ENCODE measurements at places on chromosomes 13 and 19. TPM values are rescaled to one million over a fixed set of nuclear protein-coding genes. Genes with fewer than 3 reads are reported as not detected.

DNA sequence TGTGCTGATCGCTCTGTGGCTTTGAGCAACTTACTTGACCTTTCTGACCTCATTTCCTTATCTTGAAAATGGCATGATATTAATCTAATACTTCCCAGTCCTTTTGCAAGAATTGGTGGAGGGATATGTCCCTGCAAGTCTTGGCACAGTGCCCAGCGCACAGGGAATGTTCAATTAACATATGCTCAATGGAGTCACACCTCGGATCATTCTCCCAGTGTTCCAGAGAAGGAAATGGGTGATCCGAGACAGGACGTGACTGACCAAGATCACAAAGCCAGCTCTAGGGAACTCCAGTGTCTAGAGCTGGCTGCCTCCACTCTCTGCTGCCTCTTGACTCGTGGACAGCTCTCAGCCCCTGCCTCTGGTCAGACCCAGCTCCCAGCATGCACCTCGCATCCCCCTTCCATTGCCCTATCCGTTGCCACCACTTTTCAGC lies 3.6 kb downstream of the CDC42EP5 start:
- peaks cover 36% of the 10 kb centered on the region for H3K4me1 ChIP-seq
- no peak overlapping the region for H3K4me3 ChIP-seq
- H3K27ac ChIP-seq = no peak overlapping the region
- peaks cover 27% of the 10 kb centered on the region for H3K27me3 ChIP-seq

DNA sequence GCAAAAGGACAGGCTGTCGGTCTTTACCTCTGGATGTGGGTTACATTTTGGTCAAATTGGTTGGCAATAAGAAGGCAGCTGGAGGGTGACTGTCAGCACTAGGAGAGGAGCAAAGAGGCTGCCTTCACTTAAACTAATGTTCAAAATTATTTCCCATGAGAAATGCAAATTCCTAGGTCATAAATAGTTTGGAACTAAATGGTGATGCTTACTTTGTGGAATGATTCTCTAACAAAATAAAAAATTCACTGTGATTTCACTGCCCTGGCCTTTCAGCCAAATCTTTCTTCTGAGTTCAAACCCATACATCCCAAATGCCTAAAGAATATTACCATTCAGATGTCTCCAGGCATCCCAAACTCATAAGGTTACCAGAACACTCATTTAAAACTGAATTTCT lies 25.0 kb upstream of the OXGR1 start:
- no peak overlapping the region for H3K4me3 ChIP-seq
- no peak overlapping the region for H3K27ac ChIP-seq
- no peaks in the 10 kb centered on the region for H3K27me3 ChIP-seq
- H3K36me3 ChIP-seq = no peaks in the 10 kb centered on the region
- peaks cover 5% of the 10 kb centered on the region for H3K4me1 ChIP-seq

GRCh38 chr19:3451451-3451866 lies 28.9 kb downstream of the SMIM24 start:
- no peaks in the 10 kb centered on the region for H3K27me3 ChIP-seq
- H3K36me3 ChIP-seq = peaks cover 88% of the 10 kb centered on the region
- H3K4me1 ChIP-seq = peaks cover 3% of the 10 kb centered on the region
- H3K27ac ChIP-seq = no peak overlapping the region

DNA sequence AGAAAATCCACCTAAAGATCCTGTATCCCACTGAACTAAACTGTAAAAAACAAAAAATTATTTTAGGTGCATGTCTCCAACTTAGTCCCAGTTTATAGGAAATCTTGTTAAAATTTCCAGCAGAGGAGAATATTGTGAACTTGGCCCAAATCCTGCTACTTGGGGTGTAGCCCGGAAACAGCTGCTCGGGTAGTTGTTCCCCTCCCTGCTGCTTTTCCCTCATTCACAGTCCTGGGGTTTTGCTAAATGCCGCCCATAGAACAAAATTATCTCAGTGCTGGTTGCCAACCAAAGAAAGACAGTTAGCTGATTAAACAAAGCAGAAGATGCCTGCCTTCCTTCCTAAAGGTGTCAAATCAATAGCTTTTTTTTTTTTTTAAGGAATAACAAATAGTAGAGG lies 330.5 kb upstream of the KLF12 start:
- H3K36me3 ChIP-seq = no peaks in the 10 kb centered on the region
- H3K4me3 ChIP-seq = no peak overlapping the region
- DNase-seq = peak; percentile 56
- no peaks in the 10 kb centered on the region for H3K27me3 ChIP-seq
- peaks cover 9% of the 10 kb centered on the region for H3K4me1 ChIP-seq

DNA sequence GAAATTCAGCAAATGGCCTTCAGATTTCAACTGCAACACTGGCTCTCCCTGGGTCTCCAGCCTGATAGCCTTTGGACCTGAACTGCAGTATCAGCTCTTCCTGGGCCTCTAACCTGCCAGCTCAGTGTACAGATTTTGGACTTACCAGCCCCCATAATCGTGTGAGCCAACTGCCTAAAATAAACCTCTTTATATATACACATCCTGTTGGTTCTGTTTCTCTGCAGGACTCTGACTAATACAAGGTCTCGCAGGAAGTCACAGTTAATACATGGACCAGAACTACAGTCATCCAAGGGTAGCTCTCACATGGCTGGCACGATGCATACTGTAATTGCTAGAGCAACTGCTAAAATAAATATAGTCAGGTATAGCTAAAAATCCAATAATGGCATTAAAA lies 85.1 kb downstream of the KATNAL1 start:
- H3K27ac ChIP-seq = no peak overlapping the region
- no peak overlapping the region for H3K4me3 ChIP-seq
- H3K4me1 ChIP-seq = no peaks in the 10 kb centered on the region
- peaks cover 9% of the 10 kb centered on the region for H3K36me3 ChIP-seq

GRCh38 chr13:24162604-24163003 lies 2.1 kb downstream of the SPATA13 start:
- DNase-seq = no peak
- H3K4me3 ChIP-seq = no peak overlapping the region
- no peaks in the 10 kb centered on the region for H3K27me3 ChIP-seq
- peaks cover 8% of the 10 kb centered on the region for H3K36me3 ChIP-seq

- H3K27me3 ChIP-seq = no peaks in the 10 kb centered on the region
- DNase-seq = no peak
- peak overlapping the region; percentile 91 for H3K27ac ChIP-seq
- H3K4me3 ChIP-seq = peak overlapping the region; percentile 12
Observed at GRCh38 chr19:10226376-10227025, 4.6 kb downstream of the S1PR2 start.

DNA sequence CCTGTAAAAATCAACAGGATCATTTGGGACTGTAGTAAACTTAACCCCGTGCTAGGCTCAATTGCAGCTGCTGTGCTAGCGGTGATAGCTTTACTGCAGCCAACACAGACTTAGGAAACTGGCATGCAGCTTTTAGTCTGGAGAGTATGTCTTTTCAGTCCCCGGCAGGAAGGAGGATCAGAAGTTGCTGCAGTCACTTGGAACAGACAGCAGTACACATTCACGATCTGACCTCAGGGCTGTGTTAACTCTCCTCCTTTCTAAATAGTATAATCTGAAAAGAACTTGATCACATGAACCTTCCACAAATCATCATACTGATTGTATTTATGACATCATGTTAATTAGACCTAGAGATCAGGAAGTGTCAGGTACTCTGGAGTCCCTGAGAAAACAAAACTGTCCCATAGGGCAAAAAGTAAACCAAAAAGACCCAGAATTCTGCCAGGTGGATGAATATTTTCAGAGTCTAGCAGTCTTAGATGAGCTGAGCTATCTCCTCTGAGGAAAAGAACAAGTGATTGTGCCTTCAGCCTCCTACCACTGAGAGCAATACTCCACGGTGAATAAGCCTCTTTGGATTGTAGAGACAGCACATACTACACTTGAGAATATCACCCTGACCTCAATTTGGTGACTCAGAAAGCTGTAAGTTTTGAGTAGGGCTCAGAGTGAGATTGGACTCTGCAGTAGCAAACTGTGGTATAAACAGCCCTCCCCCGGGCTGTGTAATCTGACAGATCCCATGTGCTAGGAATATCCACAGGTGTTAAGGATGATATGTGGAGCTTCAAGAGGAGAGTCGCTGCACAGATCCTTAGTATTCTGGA lies 181.0 kb upstream of the GPR12 start:
- H3K4me3 ChIP-seq = no peak overlapping the region
- no peak overlapping the region for H3K27ac ChIP-seq
- H3K36me3 ChIP-seq = no peaks in the 10 kb centered on the region
- no peak for DNase-seq
- H3K27me3 ChIP-seq = no peaks in the 10 kb centered on the region
- H3K4me1 ChIP-seq = no peaks in the 10 kb centered on the region

GRCh38 chr19:14027856-14028450 lies at the start of gene RLN3:
Gene RLN3 (plus strand): TSS chr19:14028148. CDS start chr19:14028205, 57 bp downstream.
- no peak within 1 kb of the TSS for H3K4me3 ChIP-seq
- H3K27ac ChIP-seq = no peak within 1 kb of the TSS
- no peak for DNase-seq
- no peaks in the 10 kb centered on the region for H3K36me3 ChIP-seq
- H3K27me3 ChIP-seq = peaks cover 14% of the 10 kb centered on the region
- H3K4me1 ChIP-seq = peaks cover 20% of the 10 kb centered on the region

GRCh38 chr13:95698047-95698749 lies 21.3 kb downstream of the DNAJC3 start:
- H3K27me3 ChIP-seq = no peaks in the 10 kb centered on the region
- no peaks in the 10 kb centered on the region for H3K4me1 ChIP-seq
- H3K4me3 ChIP-seq = no peak overlapping the region
- H3K27ac ChIP-seq = no peak overlapping the region

- H3K27me3 ChIP-seq = no peaks in the 10 kb centered on the region
- no peak overlapping the region for H3K4me3 ChIP-seq
- no peak overlapping the region for H3K27ac ChIP-seq
- no peaks in the 10 kb centered on the region for H3K4me1 ChIP-seq
- H3K36me3 ChIP-seq = no peaks in the 10 kb centered on the region
Observed at GRCh38 chr13:84080748-84081530, 198.7 kb upstream of the SLITRK1 start.

- no peak overlapping the region for H3K27ac ChIP-seq
- no peak for DNase-seq
- no peak overlapping the region for H3K4me3 ChIP-seq
- H3K36me3 ChIP-seq = no peaks in the 10 kb centered on the region
- no peaks in the 10 kb centered on the region for H3K27me3 ChIP-seq
Observed at GRCh38 chr13:80524447-80525215, 183.7 kb upstream of the SPRY2 start.

GRCh38 chr19:3536429-3537100 lies 2.4 kb upstream of the TEKTIP1 start:
- no peak for DNase-seq
- H3K36me3 ChIP-seq = peaks cover 86% of the 10 kb centered on the region
- H3K27ac ChIP-seq = peak overlapping the region; percentile 75
- H3K4me3 ChIP-seq = no peak overlapping the region
- peaks cover 32% of the 10 kb centered on the region for H3K4me1 ChIP-seq

- no peaks in the 10 kb centered on the region for H3K27me3 ChIP-seq
- no peak for DNase-seq
- no peak overlapping the region for H3K4me3 ChIP-seq
- H3K27ac ChIP-seq = no peak overlapping the region
- H3K36me3 ChIP-seq = peaks cover 3% of the 10 kb centered on the region
Observed at GRCh38 chr13:39688278-39688677, 32.8 kb downstream of the COG6 start.

DNA sequence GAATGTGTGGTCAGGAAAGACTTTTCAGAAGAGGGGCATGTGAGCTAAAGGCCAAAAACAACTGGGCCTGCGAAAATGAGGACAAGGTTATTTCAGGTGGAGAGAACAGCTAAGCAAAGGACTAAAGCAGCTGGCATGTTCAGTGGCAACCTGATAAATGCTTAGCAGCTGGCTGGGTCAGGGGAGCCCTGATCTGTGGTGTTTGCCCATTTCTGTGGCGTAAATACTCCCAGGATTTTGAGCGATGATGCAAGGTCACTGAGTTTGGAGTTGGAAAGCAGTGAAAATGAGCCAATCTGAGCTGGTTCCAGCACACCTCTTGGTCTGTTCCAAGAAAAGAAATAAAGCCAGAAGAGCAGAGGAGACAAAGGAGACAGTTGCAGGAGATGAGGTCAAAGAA lies 704.3 kb downstream of the UQCRFS1 start:
- no peak overlapping the region for H3K27ac ChIP-seq
- H3K27me3 ChIP-seq = no peaks in the 10 kb centered on the region
- no peak for DNase-seq
- H3K36me3 ChIP-seq = no peaks in the 10 kb centered on the region
- no peak overlapping the region for H3K4me3 ChIP-seq

DNA sequence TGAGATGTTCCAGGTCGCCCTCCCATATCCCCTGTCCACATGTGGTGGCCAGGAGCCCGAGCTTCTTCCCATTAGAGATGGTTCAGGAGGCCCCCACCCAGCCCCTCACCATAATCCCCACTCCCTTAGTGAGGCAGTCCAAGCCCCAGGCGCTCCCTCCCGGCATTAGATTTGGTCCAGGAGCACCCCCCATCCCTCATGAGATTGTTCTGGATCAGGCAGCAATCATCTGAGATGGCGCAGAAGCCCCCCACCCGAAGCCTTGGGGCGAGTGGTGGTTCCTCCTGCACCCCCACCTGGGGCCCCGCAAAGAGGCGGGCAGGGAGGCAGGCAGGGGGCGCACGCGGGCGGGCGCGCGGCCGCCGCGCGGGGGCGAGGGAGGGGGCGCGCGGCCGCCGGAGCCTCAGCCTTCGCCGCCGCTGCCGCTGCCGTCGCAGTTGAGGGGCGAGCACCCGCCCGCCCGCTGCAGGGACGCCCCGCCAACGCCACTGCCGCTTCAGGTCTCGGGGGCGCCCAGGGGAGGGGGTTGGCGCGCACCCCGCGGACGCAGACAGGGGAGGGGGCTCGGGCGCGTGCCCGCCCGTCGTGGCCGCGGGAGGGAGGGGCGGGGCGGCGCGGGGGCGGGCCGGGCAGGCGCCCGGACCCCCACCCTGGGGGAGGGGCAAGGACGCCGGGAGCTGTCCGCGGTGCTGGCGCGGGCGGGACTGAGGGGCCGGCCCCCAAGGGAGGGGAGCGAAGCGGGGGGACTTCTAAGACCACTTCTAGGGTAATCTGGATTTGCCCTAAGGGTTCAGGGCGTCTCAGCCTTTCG lies 46.4 kb upstream of the SHKBP1 start:
- H3K4me1 ChIP-seq = peaks cover 17% of the 10 kb centered on the region
- H3K27ac ChIP-seq = no peak overlapping the region
- H3K27me3 ChIP-seq = peaks cover 2% of the 10 kb centered on the region
- H3K4me3 ChIP-seq = peak overlapping the region; percentile 10

DNA sequence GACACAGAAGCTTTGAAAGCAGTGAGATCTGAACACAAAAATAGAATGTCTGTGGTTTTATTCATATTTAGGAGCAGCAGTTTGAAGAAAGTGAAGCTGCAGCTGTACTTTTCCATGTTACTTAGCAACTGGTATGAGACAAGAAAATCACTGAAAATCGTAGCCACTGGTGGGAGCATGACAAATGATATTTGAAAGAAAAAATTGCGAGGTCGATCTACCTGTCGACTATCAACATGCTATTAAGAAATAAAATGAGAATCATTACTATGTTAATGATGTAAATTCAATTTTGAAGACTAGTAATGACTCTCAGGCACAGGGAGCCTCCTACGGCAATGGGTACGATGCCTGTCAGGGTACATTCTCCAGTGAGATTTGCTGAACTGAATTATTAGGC lies 436.4 kb downstream of the SLITRK5 start:
- H3K27me3 ChIP-seq = no peaks in the 10 kb centered on the region
- no peaks in the 10 kb centered on the region for H3K36me3 ChIP-seq
- H3K4me3 ChIP-seq = no peak overlapping the region
- DNase-seq = no peak

The SLC6A16 gene
- 1.2 TPM for total RNA-seq

The PSG7 gene
- total RNA-seq = not detected

The FCER2 gene
- 0.59 TPM for total RNA-seq

The IQCN gene
- total RNA-seq = 4.4 TPM

The VSIG10L gene
- total RNA-seq = 2.6 TPM

The DIAPH3 gene
- 6.5 TPM for total RNA-seq

The OR7D2 gene
- 0.06 TPM for total RNA-seq

The SBK3 gene
- total RNA-seq = not detected

The LRRC4B gene
- 30.4 TPM for total RNA-seq

The PGLYRP2 gene
- total RNA-seq = not detected

The TTC9B gene
- 19.9 TPM for total RNA-seq

The LGALS14 gene
- not detected for total RNA-seq

The PSPN gene
- 1.1 TPM for total RNA-seq

The GAPDHS gene
- 0.11 TPM for total RNA-seq

The KBTBD6 gene
- 50.6 TPM for total RNA-seq

All from spinal cord (tissue), 10 donors.